Ascending aorta (tissue), 2 donors: ENCODE measurements at places on chromosomes 2 and 18.

DNA sequence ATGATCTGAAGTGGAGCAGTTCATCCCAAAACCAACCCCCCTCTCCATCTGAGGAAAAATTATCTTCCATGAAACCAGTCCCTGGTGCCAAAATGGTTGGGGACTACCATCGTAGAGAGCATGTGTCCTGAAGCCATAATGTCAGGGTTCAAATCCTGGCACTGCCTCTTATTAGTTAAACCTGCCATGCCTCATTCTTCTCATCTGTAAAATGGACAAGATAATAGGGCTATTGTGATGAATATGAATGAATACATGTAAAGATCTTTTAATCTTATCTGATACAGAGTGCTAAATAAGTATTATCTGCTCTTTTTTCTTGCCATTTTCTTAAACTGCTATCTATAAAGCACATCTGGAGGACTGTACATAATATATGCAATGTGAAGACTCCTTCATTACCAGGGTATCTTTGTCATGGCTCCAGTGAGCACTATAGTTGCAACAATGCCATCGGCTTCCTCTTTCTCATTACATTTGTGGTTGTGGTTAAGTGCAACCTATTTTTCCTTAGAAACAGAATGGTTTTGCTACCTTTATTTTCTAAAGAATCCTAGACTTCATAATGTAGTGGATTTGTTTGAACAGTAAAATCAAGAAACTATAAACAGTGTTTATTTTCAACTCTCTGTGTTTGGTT is 27.0 kb downstream of the MFSD6 start:
- H3K4me1 ChIP-seq = no peaks in the 10 kb centered on the region
- no peaks in the 10 kb centered on the region for H3K27me3 ChIP-seq
- DNase-seq = no peak
- H3K36me3 ChIP-seq = peaks cover 3% of the 10 kb centered on the region

- no peaks in the 10 kb centered on the region for H3K36me3 ChIP-seq
- H3K27ac ChIP-seq = peak overlapping the region; percentile 81
- no peaks in the 10 kb centered on the region for H3K4me1 ChIP-seq
- H3K27me3 ChIP-seq = no peaks in the 10 kb centered on the region
- DNase-seq = peak; percentile 81
- no peak overlapping the region for H3K4me3 ChIP-seq
Measured at GRCh38 chr2:173999272-173999671, 34.1 kb upstream of the SP3 start.

GRCh38 chr18:3120356-3120755 is 99.4 kb downstream of the MYOM1 start:
- H3K4me1 ChIP-seq = no peaks in the 10 kb centered on the region
- H3K36me3 ChIP-seq = peaks cover 12% of the 10 kb centered on the region
- no peaks in the 10 kb centered on the region for H3K27me3 ChIP-seq
- DNase-seq = no peak

DNA sequence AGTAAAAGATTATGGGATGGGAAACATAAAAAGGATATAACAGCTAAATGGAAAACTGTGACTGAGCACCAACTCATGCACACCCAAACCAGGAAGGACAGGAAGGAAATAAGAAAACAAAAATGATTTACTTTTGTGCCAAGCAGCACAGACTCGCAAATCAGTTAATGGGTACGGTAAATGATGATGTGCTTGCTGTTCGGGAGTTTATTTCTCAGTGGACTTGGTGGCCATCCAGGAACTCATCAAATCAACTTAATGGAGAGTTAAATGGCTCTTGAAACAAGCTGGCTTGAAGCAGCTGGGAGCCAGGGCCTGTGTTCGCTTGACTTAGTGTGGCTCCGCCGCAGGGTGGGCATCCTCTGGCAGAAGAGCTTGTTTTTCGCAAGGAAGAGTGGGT is 36.2 kb downstream of the MTCL1 start:
- H3K36me3 ChIP-seq = no peaks in the 10 kb centered on the region
- no peak for DNase-seq
- no peaks in the 10 kb centered on the region for H3K4me1 ChIP-seq
- H3K4me3 ChIP-seq = no peak overlapping the region
- no peaks in the 10 kb centered on the region for H3K27me3 ChIP-seq
- H3K27ac ChIP-seq = no peak overlapping the region

- H3K4me1 ChIP-seq = peaks cover 9% of the 10 kb centered on the region
- peak overlapping the region; percentile 76 for H3K27ac ChIP-seq
- peak overlapping the region; percentile 93 for H3K4me3 ChIP-seq
- no peaks in the 10 kb centered on the region for H3K36me3 ChIP-seq
- H3K27me3 ChIP-seq = no peaks in the 10 kb centered on the region
Measured at GRCh38 chr2:24491542-24492420, 727 bp downstream of the NCOA1 start.

DNA sequence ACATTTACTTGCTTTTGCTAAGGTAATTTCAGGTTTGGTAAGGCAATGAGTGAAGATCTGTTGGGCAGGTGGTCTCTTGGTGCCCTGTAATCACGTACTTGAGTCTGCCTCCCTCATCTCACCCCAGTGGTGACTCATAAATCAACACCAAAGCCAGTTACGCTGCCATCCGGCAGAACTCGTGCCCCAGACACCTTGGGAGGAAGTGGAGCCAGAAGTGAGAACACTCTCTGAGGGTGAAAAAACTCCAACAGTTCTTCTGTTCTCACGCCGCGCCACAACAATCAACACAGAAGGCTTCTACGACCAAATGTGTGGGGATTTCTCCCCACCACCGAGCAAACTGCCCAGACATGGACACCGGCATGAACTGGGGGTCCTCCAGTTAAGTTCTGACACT is 206.2 kb downstream of the ARL4C start:
- no peaks in the 10 kb centered on the region for H3K36me3 ChIP-seq
- H3K4me3 ChIP-seq = no peak overlapping the region
- H3K27me3 ChIP-seq = no peaks in the 10 kb centered on the region
- no peaks in the 10 kb centered on the region for H3K4me1 ChIP-seq
- peak; percentile 73 for DNase-seq
- H3K27ac ChIP-seq = no peak overlapping the region

- H3K4me3 ChIP-seq = no peak overlapping the region
- H3K36me3 ChIP-seq = peaks cover 4% of the 10 kb centered on the region
- no peaks in the 10 kb centered on the region for H3K4me1 ChIP-seq
- no peak for DNase-seq
- no peaks in the 10 kb centered on the region for H3K27me3 ChIP-seq
Measured at GRCh38 chr2:196836440-196836839, 27.3 kb upstream of the C2orf66 start.

DNA sequence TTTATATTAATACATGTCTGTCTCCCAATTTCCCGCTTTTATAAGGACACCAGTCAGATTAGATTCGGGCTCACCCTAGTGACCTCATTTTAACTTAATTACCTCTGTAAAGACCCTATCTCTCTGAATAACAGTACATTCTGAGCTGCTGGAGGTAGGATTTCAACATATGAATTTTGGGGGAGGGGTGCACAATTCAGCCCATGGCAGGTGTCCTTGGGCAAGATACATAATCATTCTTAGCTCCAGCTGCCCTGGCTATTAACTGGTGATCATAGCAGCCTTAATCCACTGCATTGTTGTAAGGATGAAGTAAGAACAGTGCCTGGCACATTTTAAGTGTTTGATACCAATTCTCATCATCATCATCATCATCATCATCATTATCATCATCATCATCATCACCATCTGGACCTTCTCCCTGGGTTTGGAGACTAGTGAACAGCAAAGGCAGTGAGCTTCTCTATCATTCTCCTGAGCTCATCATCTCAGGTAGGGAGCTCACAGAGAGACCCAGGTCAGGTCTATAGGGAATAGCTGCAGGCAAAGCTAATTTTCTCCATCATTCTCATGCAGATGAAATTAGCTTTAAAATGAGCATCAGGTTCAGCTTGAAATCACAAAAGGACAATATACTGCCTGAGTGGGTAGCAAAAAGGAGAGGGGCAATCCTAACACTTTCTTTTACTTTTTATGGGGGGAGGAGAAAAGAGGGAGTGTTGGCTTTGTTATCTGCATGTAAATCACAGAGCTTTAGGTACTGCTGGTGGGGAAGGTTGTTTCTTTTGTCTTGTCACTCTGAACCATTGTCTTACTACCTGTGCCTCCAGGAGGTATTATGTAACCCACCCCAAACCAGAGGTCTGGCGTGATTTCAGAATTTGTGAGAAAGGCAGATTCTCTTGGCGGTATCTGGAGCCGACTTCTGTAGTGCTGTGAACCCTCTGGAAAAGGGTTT is 125.5 kb upstream of the SPRED2 start:
- H3K4me3 ChIP-seq = no peak overlapping the region
- no peaks in the 10 kb centered on the region for H3K36me3 ChIP-seq
- no peaks in the 10 kb centered on the region for H3K4me1 ChIP-seq
- H3K27me3 ChIP-seq = no peaks in the 10 kb centered on the region
- no peak overlapping the region for H3K27ac ChIP-seq
- no peak for DNase-seq

- H3K27me3 ChIP-seq = no peaks in the 10 kb centered on the region
- peaks cover 16% of the 10 kb centered on the region for H3K36me3 ChIP-seq
- peak overlapping the region; percentile 73 for H3K27ac ChIP-seq
- no peak for DNase-seq
- peak overlapping the region; percentile 82 for H3K4me3 ChIP-seq
Measured at GRCh38 chr2:130371723-130372054, 15.8 kb downstream of the PTPN18 start.

DNA sequence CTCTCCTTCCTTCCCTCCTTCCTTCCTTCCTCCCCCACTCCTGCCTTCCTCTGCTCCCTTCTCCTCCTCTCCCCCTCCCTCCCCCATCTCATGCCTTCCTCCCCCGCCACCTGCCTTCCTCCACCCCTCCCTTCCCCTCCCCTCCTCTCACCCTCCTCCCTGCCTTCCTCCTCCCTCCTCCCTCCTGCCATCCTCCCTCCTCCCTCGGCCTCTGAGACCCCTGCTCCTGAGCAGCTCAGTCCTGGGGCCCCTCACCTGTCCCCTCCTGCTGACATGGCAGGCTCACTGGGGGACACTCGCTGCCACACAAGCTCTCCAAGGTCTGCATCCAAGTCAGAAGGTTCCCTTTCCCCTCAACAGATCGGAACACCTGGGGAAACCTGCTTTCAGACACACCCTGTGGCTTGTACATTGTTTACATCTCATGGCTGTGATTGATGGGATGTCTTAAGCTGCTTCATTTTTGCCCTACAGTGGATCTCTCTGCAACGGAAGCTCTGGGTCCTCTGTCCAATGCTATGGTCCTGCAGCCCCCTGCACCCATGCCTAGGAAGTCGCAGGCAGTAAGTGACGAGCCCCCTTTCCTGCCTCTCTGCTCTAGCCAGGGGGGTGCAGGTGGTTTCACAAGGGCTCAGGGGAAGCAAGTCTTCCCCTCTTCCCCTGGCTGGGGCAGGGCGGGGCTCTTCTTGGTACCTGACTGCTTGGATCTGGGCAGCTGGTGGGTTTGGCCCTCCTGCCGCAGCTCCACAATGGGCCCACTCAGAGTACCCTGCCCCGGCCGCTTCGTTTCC is 22.9 kb downstream of the ITGB1BP1 start:
- H3K27me3 ChIP-seq = no peaks in the 10 kb centered on the region
- no peak overlapping the region for H3K4me3 ChIP-seq
- H3K36me3 ChIP-seq = peaks cover 82% of the 10 kb centered on the region
- H3K27ac ChIP-seq = no peak overlapping the region
- no peak for DNase-seq
- no peaks in the 10 kb centered on the region for H3K4me1 ChIP-seq

- H3K27me3 ChIP-seq = no peaks in the 10 kb centered on the region
- no peak overlapping the region for H3K4me3 ChIP-seq
- no peak overlapping the region for H3K27ac ChIP-seq
- no peaks in the 10 kb centered on the region for H3K4me1 ChIP-seq
- DNase-seq = no peak
Measured at GRCh38 chr2:188850786-188851185, 123.4 kb upstream of the COL3A1 start.

DNA sequence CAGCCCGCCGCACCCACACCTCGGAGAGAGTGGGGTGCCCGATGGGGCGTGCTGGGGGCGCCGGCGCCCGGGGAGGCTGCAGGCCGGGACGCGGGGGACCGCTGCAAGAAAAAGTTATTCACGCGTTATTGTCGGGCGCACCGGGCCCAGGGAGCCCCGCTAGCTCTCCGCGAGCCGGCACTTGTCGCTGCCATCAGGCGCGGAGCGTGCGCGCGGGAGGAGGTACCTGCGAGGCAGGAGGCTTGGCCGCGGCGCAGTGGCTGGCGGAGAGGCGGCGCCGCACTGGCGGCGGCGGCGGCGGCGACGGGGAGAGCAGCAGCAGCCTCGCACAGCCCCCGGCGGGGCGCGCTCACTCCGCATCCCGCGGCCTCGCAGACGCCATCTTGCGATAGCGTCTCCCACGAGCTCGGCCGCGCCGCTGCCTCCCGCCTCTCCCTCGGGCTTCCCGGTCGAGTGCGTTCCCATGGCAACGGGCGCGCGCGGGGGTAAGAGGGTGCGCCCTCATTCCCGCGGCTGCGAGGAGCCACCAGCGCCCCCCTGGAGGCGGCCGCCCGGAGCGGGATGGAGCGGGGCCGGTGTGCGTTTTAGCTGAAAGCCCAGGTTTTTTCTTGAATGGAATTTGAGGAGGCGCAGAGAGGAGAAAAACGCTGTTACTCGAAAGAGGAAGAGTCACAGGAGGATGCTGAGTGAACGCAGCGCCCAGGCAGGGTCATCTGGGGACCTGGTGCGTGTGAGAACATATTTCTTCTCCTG is at the start of gene CHN1:
Gene CHN1 (minus strand): TSS at position 402 of the 753 bp plus-strand sequence. CDS start 469 bp downstream, outside the sequence.
- H3K4me3 ChIP-seq = peak within 1 kb of the TSS; percentile 96
- peak within 1 kb of the TSS; percentile 96 for H3K27ac ChIP-seq
- H3K27me3 ChIP-seq = no peaks in the 10 kb centered on the region
- DNase-seq = no peak

DNA sequence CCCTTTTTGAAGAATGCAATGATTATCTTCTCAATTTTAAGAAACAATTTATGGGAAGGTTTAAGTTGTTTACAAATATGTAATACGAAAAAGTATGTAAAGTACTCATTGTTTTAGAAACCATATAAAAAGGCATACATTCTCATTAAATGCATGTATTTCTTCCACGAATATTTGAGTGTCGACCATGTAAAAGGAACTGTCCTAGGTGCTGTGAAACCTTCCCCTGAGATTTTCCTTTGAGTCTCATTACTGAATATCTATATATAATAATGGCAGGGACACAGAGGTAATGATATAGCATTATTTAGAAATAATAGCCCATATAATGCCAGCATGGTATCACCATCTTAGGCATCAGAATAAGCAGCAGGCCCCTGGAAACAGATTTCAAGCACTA is 239.3 kb downstream of the ERBB4 start:
- no peaks in the 10 kb centered on the region for H3K4me1 ChIP-seq
- no peaks in the 10 kb centered on the region for H3K27me3 ChIP-seq
- DNase-seq = no peak
- H3K36me3 ChIP-seq = no peaks in the 10 kb centered on the region
- no peak overlapping the region for H3K4me3 ChIP-seq

GRCh38 chr2:67662222-67662621 is 265.1 kb downstream of the ETAA1 start:
- no peak overlapping the region for H3K27ac ChIP-seq
- H3K4me3 ChIP-seq = no peak overlapping the region
- H3K4me1 ChIP-seq = peaks cover 25% of the 10 kb centered on the region
- DNase-seq = no peak
- no peaks in the 10 kb centered on the region for H3K36me3 ChIP-seq
- no peaks in the 10 kb centered on the region for H3K27me3 ChIP-seq

- H3K4me1 ChIP-seq = no peaks in the 10 kb centered on the region
- DNase-seq = peak; percentile 73
- no peak overlapping the region for H3K4me3 ChIP-seq
Measured at GRCh38 chr2:24382363-24383073, 22.2 kb upstream of the ITSN2 start.

- peak overlapping the region; percentile 77 for H3K27ac ChIP-seq
- peak overlapping the region; percentile 54 for H3K4me3 ChIP-seq
- no peak for DNase-seq
- no peaks in the 10 kb centered on the region for H3K27me3 ChIP-seq
Measured at GRCh38 chr2:27489118-27489497, 435 bp downstream of the IFT172 start.
